ENCODE measurements at places on chromosomes 16 and 17.

DNA sequence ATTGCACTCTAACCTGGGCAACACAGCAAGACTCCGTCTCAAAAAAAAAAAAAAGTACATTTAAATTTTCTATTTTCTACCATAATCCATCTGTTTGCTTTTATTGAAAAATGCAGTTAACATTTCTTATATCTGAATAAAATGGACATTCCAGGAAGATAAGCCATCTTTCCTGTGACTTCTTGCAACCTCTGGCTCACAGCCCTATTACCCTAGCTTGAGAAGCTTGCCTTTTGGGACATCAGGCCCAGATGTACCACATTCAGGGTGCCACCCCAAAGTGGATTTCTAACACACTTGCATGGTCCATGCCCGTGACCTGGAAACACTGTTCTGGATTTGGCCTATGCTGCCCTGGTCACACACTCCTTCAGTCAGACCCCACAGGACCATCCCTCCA lies 30.1 kb upstream of the DDX52 start:
- DNase-seq: no peak

DNA sequence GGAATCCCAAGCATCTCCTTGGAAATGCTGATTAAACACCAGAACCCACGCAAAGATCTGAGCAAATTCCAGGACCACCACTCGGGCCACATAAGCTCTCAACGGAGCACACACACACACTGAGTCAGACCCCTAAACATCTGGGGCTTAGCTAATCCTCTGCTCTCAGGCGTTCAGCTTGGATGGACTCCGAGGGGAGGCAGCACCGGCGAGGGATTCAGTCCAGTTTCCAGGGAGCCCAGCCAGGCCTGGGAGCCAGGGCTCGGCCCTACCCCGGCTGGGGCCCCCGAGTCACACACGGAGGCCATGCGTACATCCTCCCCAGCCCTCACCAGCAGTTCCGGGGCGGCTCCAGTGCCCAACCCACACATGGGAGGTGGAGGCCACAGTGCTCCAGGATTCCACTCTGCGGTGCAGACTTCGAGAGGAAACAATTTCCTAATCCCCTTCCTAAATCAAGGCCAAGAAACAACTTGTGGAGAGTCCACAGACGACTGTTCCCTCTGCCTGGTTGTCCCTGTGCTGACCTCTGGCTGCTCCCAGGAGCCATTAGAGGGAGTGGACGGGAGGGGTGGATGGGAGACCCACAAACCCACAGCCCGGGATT lies 70.5 kb downstream of the GAS7 start:
- DNase-seq: no peak

DNA sequence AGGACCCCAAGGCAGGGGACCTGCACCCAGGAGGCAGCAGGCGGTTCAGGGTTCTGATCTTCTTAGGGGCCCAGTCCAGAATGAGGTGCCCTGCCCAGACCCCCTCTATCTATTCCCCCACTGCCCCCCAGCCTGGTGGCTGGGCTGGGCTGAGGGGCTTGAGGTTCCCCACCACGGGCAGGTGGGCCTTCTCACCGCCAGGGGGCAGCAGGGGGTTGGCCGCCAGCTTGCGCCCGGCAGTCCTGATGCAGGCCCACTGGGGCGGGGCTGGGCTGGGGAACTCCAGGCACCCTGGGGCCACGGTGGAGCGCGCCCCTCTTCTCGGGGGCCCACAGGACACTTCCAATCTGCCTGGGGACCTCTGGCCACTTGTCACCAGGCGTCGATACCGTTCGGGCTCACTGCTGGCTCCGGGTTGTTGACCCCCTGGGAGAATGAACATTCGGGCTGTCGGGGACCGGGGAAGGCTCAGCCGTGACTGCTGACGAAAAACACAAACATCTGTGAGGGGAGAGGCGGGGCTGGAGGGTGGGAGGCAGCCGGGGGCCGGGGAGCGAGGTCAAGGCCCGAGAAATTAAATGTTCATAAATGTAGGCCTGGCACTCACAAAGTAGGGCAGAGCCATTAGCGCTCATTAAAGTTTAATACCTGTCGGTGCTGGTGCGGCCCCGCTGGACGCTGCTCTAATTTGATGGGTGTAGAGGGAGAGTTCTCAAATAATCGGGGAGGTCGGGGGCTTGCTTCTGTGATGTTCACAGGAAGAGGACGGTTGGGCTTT lies 219.3 kb upstream of the GSE1 start:
- peak; percentile 62 for DNase-seq

GRCh38 chr17:43515656-43516055 lies 30.5 kb downstream of the ETV4 start:
- DNase-seq: no peak

DNA sequence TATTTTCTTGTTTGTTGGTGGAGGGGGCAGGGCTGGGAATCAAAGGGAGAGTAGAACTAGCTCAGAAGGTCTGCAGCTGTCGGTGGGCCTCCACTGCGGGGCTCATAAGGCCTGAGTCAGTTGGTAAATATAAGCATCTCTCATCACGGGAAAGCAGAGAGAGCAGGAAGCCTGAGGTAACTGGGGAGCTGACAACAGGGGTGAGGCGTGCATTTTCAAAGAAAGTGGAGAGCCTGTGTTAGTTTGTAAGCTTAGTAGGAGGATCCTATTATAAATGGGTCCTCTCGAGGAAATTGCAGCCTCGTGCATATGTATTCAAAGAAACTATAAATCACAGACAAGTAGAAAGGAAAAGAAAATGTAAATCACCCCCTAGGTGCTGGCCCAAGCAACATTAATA lies 221.0 kb upstream of the CDH13 start:
- no peak for DNase-seq

DNA sequence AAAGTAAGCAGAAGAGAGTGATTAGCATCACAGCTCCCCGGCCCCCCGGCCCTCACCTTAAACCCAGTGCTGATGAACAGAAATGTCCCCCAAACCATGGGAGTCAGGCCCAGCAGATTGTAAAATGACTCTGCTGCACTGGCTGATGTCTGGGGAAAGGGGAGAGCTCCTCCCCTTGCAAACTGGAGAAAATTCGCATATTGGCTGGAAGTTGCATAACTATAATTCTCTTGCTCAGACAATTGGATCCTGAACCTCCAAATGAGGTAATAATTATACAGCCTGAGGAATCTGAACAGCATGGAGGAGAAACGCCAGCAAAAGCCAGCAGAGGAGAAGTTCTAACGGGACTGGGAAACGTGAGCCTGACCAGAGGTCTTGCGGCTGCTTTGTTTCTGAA lies 109.7 kb downstream of the C16orf95 start:
- no peak for DNase-seq

DNA sequence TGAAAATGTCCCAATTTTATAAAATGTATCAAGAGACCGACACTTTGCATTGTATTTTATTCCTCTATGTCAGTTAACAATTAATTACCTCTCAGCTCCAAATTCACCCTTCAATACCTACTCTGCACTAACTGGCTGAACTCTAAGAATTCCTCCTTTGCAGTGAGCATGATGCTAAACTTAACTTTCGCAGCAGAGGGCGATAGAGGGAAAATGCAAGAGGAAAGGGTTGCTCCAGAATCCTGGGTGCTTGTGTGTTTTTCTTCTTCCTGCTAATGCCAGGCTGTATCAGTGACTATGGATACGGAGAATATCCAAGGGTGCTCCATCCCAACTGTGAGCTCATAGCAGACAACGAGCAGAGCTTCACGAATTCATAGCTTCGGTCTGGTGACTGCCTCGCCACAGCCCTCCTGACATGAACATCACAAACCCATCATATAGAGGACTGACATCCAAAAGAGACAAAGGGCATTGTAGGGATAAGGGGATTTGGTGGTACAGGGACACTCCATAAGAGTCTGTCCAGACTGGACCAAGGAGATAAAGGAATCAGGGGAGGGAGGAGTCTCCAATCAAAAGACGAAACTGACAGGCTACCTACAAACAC lies 172.9 kb downstream of the STX8 start:
- no peak for DNase-seq

DNA sequence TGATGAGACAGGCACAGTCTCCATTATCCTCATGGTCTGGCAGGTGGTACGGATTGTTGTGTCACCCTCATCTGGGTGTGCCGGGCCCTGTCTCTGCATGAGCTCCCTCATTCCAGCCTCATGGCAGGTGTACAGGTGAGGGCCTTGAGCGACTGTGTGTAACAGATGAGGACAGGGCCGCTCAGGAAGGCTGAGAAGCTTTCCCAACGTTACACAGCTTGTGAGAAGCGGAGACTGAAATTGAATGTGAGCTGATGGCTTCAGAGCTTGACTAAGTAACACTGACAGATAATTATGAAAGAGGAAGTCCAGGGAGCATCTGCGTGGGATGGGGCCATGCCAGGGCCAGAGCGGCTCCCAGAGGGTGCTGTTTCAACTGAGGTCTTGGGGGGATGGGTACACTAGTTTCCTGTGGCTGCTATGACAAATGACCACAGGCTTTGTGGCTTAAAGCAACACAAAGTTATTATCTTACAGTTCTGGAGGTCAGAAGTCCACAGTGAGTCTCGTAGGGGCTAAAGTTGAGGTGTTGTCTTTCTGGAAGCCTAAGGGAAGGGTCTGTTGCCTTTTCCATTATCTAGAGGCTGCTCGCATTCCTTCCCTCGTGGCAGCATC lies 36.7 kb downstream of the CMIP start:
- no peak for DNase-seq

Data from stimulated activated CD4-positive, alpha-beta T cell treated with anti-CD3 and anti-CD28 coated beads, TNF-alpha, amount 100 ng/mL, for 1 hour (primary cell).